GM12892 (cell line): ENCODE measurements at places on chromosomes 2 and 18.

DNA sequence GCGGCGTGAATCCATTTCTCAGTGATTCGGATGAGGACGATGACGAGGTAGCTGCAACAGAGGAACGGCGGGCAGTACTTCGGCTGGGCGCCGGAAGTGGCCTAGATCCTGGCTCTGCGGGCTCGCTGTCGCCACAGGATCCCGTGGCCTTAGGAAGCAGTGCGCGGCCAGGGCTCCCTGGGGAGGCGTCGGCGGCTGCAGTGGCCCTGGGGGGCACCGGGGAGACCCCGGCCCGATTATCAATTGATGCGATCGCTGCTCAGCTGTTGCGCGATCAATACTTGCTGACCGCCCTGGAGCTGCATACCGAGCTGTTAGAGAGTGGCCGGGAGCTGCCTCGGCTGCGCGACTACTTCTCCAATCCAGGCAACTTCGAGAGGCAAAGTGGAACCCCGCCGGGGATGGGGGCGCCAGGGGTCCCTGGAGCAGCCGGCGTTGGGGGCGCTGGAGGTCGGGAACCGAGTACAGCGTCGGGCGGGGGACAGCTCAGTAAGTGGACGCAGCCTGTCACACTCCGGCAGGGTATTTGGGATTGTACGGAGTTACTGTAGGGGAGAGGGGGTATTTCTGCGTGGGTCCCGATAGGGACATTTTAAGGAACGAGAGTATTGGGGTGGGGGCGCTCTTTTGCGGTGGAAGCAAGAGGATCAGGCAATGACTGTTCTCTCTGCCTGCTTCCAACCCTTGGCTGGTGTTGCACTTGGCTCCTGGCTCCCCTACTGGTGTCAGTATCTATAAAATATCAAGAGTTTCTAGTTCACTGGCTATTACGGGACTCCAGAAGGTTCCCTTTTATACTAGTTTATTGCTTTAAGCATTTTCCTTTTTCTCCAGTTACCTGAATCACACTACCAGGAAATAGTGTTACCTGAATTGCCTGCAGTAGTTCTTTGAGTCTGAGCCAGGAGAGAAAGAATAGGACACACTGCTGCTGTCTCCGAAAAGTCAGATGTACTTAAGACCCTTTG lies 772 bp downstream of the RELCH start:
- peak; percentile 8 for DNase-seq

DNA sequence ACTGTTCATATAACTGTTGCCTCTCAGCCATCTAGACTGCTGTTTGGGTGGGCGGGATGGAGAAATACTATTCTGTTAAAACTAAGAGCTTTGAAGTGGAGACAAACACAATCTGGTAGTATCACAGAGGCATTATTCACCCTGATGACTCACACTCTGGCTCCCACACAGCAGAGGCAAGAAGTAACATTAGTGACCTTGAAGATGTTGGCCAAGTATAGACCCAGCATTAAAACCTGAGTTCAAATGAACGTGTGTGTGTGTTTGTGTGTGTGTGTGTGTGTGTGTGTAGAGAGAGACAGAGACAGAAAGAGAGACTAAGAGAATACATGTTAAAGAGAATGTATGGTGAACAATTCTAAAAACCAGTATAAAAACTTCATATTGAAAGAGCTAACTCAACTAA lies 22.5 kb upstream of the ACVR1 start:
- no peak for DNase-seq

DNA sequence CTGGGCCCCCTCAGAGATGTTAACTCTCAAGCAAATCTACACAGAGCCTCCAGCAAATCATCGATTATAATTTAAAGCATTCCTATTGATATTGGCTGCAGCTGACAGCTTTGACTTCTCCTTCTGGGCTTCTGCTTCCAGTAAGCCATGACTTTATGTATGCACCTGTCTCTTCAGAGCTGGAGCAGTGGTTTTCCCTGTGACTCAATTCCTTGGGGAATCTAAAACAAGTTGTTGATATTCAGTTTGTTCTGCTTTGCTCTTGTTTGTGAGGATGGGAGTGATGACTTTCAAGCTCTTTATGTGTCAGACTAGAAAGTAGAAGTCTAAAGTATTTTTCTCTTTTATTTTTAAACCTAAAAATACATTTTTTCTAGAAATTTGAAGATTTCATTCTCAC lies 45.1 kb upstream of the TNP1 start:
- no peak for DNase-seq

DNA sequence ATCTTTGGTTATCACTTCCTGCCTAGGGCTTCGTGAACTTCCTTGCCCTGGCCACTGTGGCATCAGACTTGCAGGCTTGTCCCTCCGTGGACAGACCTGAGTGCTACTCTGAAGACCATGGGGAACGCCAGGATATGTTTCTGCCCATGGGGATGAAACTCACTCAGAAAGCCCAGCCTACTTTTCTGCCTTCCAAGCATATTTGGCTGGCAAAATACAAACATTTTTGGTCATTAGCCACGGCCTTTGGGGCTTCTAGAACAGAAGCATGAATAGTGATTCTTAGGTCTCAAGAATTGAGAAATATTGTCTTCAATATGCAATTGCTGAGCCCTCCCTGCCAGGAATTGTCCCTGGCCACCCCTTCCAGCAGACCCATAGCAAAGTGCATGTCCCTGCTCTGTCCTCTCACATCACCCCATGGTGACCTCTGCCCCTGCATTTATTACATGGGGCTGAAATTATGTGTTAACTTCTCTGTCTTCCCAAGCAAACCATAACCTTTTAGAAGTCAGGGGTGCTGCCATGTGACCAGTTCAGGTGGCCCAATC lies 152.4 kb downstream of the OSR1 start:
- DNase-seq, result no peak

GRCh38 chr2:16285813-16286510 lies 345.6 kb downstream of the MYCN start:
- DNase-seq, result no peak

DNA sequence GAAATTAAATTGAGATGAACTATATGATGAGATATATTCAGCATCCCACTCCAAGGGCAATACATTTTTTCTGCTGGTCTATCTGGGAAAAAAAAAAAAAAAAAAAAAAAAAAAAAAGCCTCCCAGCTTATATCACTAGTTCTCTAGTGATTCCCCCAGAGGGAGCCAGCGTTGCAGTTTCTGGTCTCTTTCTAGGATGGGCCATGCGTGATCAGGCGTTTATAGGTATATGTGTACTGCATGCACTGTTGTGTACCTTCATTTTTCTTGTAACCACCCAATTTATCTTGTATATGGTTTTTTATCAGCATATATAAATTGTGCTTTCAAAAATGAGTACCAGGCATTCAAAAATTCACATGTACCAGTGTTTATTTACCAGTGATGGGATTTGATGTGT lies 35.1 kb downstream of the DCDC2C start:
- DNase-seq, result no peak

DNA sequence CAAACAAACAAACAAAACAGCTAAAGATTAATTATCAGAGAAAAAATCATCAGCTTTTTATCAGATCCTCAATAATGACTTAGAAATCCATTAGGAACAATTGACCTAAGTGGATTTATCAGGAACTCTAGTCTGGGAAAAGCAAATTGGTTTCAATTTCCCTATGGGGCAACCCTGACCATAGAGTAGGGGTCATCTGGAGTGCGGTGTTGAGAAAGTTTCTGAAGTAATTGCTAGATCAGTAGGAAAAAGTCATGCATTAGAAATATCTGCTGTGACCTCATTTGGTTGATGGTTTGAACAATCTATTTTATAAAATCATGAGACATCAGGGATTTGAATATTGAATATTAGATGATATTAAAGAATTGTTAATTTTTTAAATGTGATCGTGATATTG lies 507.9 kb downstream of the TXNL1 start:
- no peak for DNase-seq

DNA sequence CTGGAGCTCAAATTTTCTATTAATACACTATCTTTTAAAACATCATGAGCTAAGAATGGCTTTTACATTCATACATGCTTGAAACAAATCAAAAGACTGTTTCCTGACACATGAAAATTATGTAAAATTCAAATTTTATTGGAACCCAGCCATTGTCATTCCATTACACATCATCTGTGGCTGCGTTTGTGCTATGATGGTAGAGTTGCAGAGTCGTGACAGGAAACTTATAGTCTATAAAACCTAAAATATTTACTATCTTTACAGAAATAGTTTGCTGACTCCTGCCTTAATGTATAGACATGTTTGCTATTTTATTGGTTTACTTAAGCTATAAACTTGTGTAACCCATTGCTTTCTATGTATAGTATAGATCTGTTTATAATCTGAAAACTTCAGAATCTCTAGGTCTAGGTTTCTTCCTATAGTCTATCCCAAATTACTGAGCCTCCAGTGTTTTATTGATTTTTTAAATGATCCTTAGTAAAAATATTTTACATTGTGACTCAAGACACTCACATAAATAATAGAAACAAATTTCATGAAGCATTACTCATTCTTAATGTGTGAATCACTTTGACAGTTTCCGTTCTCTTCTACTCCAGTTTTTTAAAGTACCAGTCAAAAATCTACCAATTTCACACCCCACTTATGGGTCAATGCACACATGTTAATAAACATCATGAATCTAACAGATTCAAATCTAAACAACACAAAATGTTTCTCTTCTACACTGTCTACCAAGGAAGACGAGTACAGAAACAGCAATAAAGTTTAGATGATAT lies 26.4 kb upstream of the MRPL19 start:
- no peak for DNase-seq

- no peak for DNase-seq
Observed at GRCh38 chr2:163610817-163611556, 124.8 kb downstream of the FIGN start.

- no peak for DNase-seq
Observed at GRCh38 chr2:230865307-230865765, 594 bp downstream of the ITM2C start.

DNA sequence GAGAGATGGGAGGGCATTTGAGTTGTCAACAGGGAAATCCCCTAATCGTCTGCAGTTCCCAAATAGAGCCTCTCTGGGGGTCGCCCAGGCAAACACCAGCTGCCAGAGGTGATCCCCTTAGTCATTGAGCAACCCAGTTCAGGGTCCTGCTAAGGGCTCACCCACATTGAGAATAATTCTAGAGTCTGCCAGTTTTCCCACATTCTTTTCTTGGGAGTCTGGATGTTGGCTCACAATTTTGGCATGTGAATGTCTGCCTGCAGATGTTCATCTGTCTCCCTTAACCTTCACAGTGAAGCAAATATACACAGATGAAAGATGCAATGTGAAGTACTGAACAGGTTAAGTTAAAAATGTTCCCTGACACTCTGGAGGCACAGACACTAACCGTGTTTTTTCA lies 11.4 kb upstream of the SMIM21 start:
- DNase-seq, result no peak

DNA sequence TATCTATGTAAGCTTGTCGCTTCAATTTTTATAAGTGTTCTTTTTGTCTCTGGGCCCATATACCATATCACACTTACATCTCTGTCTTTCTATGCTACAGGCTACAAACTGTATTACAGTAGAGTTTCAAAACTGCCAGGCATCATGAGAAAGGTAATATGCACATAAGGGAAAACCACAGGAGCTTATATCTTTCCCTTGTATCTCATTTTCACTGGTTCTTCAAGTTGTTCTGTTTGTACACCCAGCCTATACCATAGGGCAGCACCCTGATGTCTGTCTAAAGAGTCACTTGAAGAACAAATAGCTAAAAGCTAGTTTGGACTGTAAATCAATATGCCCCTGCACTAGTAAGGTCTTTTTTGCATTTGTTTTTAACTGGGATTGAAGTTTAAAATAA lies 366.7 kb downstream of the FIGN start:
- no peak for DNase-seq

- DNase-seq, result no peak
Observed at GRCh38 chr18:57624988-57625387, 3.4 kb upstream of the NARS1 start.

DNA sequence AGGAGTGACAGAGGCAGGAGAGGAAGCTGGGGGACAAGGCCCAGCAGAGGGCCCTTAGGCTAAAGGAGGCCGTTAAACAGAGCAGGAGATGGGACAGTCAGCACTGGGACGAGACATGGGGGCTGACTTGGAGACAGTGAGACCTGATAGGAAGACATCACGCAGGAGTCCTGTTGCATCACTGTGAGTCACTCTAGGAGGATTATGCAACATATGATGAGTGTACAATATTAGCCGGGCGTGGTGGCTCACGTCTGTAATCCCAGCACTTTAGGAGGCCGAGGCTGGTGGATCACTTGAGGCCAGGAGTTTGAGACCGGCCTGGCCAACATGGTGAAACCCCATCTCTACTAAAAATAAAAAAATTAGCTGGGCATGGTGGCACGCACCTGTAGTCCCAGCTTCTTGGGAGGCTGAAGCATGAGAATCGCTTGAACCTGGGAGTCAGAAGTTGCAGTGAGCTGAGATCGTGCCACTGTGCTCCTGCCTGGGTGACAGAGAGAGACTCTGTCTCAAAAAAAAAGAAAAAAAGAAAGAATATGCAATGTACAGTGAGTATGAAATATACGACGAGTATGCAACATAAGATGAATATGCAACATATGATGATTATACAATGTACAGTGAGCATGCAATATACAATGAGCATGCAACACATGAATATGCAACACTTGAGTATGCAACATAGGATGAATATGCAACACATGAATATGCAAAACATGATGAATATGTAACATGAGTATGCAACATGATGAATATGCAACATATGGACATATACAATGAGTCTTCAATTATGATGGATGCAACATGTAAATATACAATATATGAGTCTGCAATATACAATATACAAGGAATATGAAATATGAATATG lies 83.3 kb upstream of the ID2 start:
- DNase-seq, result no peak

DNA sequence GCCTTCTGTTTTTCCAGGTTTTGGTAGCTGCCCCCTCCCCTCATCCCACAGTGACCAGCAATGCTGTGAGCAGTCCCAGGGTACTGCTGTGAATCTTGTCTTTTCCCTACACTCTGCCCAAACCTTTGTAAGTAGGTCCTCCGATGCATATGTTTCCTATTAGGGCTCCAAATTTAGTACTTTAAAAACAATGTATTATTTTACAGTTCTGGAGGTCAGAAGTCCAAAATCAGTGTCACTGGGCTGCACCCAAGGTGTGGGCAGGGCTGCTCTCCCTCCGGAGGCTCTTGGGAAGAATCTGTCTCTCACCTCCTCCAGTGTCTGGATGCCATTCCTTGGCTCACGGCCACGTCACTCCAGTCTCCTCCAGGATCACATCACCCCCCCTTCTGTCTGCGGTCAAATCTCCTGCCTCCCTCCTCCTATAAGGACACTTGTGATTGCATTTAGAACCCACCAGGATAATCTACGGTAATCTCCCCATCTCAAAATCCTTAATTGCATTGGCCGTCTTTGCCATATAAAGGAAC lies 208.5 kb downstream of the SH3BP4 start:
- no peak for DNase-seq

DNA sequence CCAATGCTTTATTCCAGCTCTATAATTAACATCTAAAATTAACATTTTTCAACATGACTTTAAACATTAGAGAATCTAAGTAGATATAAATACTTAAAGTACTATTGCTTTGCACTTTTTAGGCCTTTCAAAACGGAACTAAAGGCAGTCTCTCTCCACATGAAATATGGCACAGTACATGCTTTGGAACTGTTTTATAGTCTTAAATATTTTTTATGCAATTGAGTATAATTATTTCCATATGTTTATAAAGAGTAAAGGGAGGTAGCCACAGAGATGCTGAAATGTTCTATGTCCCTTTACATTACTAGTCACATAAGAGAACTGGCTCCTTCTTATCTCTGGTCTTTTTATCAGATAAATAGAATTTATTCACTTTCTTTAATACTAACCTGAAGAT lies 674.0 kb downstream of the PLCL1 start:
- no peak for DNase-seq
